ENCODE measurements at places on chromosomes 5 and 9.

GRCh38 chr5:44257221-44257620 is 132.0 kb downstream of the FGF10 start:
- no peak for DNase-seq

DNA sequence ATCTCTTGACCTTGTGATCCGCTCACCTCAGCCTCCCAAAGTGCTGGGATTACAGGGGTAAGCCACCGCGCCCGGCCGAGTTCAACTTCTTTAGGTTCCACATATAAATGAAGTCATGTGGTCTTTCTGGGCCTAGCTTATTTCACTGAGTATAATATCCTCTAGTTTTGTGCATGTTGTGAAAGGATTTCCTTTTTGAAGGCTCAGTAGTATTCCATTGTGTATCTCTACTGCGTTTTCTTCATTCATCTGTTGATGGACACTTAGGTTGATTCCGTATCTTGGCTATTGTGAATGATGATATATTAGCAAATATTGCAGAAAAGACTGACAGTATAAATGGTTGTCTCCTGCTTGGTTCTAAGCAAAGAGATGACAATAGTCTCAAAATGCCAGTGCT is 20.1 kb downstream of the ODF2 start:
- no peak for DNase-seq

- DNase-seq = no peak
Observed at GRCh38 chr9:34328500-34328986, 525 bp downstream of the KIF24 start.

DNA sequence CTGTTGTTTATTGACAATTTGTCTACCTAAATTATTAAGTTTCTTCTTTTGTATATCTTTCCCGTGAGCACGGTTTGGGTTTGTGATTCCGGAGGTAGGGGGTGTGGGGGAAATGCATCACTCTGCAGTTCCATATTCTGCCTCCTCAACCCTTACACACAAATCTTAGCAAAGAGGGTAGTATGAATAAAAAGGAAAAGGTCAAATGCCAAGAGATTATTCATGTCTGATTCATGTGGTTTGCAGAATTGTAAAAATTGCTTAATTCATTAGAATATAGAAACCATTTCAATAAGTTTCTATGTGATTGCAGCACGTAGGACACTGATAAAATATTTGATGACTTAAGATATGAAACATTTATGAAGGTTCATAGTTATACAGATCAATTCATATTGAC is 601.9 kb downstream of the SEMA5A start:
- no peak for DNase-seq

GRCh38 chr5:142753116-142753631 is 17.0 kb upstream of the ARHGAP26 start:
- DNase-seq = no peak

- DNase-seq = no peak
Observed at GRCh38 chr5:59439303-59439702, 454.2 kb downstream of the PDE4D start.

DNA sequence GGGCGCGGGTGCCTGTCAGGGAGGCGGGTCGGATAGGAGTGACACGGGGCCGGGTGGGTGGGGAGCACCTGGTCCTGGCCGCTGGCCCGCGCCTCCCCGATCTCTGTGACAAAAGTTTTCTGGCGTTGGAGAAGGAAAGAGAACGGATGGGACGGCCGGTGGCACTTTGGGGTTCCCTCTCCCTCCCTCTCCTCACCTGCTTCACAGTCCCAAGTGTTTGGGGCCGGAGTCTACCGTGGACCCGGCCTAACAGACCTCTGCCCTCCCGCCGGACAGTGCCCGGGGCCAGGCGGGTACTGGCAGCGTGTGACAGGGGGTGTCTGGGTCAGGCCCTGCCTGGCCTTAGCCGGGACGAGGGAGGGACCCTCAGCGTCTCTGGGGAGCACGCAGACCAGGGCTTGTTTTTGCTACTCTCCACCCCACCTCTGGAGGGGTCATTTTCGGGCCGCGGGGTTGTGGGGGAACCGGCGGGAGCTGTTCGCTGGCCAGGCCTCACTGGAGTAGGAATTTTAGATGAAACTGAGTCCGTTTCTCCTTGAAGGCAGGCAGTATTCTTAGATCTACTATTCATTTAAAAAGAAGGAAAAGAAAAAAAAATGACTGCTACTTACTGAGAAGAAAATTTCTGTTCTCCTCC is 1.7 kb downstream of the PRDM6 start:
- DNase-seq = peak; percentile 73

- DNase-seq = no peak
Observed at GRCh38 chr9:38339087-38339486, 53.4 kb upstream of the ALDH1B1 start.

- DNase-seq = no peak
Observed at GRCh38 chr9:95980262-95981125, 105.0 kb downstream of the ERCC6L2 start.

DNA sequence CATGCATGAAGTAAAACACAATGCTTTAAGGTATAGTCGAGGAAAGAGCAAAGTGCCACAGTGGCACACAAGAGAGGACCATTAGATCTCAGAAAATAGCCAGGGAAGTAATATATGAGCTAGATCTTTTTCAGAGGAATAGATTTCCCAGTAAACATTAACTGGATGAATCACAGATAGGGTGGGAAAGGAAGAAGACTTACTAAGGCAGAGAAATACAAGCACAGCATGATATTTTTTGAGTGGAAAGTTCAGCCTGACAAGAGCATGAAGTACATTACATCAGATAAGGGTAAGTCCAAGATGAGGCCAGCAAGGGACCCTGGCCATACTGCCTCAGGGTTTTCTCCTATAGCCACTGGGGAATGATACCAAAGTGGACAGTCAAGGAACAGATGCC is 804.6 kb upstream of the DMAC1 start:
- no peak for DNase-seq

DNA sequence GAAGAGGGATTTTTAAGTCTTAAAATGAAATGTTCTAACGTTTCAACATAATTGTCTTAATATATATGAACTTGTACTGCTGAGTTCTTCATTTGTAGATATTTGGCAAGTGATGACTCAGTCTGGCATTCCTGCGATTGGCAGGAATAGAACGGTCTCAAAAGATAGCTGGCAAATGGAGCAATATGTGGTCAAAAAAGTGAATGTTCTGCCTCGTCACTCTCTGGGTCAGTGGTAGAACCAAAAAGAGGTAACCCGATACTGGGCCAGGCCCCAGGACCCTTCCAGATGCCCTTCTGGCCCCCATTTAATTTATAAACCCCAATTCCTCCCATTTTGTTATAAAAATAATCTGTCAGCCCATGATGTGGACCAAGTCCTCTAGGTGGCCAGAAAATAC is 39.2 kb downstream of the ZNF366 start:
- DNase-seq = no peak

- DNase-seq = no peak
Observed at GRCh38 chr5:55227664-55228430, 732 bp upstream of the MCIDAS start.

DNA sequence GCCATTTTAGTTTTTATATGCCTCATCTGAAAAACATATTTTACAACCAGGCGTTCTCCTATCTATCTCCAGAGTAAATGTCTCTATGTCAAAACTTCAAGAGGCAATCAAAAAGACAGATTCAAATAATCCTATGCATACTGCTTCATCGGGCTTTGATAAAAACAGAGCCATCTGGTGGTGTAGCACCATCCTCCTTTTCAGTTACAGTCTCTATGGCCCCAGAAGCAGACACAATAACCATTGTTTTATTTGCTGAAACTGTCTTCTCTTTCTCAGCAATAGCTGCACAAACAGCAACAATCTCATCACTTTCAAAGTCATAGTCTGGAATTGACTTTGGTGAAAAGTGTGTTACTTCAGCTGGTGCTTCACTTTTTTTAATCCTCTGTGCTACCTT is 36.3 kb downstream of the PTGER4 start:
- DNase-seq = no peak

DNA sequence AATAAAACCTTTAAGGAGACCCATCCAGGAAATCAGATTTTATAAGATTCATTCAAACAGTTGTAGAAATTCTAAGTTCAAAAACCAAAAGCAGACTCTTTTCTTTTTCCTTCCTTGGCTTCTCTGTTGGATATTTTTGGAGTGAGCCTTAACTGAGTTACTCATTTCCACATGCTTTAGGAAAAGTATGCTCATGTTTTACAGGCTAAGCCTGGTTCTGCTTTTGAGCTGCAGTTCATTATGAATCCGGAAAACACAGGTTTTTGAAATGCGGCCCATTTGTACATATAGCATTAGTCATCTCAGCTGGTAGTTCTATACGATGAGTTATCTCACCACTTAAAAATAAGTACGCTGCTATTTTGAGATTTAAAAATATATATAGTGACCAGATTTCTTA is 156.6 kb upstream of the DMRT1 start:
- DNase-seq = no peak

- no peak for DNase-seq
Observed at GRCh38 chr5:135950611-135951010, 4.2 kb downstream of the LECT2 start.

- DNase-seq = no peak
Observed at GRCh38 chr9:89770531-89771174, 165.8 kb downstream of the GADD45G start.

GRCh38 chr9:117379341-117379740 is 35.5 kb downstream of the ASTN2 start:
- no peak for DNase-seq

DNA sequence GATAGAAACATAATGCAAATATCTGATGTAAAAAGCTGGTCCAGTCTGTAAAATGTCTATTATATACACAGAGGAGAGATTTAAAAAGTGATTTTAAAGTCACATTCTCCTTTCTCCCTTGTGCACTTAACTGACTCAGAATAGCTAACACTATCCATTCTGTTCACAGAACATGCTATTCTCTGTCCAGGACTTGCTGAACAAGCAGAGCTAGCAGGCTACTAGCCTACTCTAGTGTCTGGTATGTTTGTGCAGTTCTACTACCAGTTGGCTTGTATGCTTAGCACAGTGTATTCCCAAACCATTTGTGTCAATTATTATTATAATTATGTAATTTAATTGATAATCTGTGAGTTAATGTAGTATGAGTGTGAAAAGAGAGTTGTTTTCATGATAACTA is 161.7 kb upstream of the NUDT12 start:
- DNase-seq = no peak

DNA sequence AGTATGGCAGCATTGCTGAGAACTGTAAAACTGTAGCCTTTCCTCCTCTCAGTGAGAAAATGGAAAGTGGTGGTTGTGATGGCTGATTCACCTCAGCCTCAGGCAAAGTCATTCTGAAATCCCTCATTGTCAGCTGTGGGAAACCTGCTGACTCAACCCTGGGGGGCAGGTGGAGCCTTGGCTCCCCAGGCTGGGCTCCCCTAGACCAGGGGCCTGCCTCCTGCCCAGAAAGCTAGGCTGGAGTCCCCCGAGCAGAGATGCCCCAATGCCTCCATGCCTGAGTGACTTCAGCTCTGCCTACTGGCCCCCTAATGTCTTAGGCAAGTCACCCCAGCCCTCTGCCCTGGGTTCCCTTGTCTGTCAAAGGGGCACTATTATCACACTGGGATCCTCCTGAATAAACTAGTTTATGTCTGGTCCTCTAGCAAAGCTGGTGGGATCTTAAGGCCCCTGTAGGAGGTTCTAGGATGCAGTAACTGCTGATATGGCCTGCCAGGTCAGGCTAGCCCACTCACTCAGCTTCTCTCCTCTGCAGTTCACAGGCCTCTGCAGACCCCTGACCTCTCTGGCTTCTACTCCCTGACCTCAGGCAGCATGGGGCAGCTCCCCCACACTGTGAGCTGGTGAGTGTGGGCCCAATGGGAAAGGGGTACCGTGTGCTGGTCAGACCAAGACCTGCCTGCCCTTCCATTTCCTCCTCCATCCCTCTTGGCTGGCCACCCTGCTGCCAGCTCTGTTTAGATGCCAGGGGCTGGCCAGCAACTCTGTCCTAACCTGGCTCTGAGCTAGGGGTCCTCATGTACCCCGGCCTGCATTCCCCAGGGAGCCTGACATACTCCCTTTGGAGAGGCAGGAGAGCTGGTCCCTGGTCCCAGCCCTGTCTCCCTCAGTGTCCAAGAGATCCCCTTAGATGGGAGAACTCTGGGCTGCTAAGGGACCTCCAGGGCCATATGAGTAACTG is 24.2 kb downstream of the TCF7 start:
- peak; percentile 39 for DNase-seq

- no peak for DNase-seq
Observed at GRCh38 chr5:103216697-103217096, 41.9 kb upstream of the MACIR start.

GRCh38 chr5:122264610-122265009 is 47.4 kb upstream of the SNCAIP start:
- DNase-seq = no peak

- DNase-seq = no peak
Observed at GRCh38 chr5:27503813-27504212, 465.4 kb upstream of the CDH9 start.

DNA sequence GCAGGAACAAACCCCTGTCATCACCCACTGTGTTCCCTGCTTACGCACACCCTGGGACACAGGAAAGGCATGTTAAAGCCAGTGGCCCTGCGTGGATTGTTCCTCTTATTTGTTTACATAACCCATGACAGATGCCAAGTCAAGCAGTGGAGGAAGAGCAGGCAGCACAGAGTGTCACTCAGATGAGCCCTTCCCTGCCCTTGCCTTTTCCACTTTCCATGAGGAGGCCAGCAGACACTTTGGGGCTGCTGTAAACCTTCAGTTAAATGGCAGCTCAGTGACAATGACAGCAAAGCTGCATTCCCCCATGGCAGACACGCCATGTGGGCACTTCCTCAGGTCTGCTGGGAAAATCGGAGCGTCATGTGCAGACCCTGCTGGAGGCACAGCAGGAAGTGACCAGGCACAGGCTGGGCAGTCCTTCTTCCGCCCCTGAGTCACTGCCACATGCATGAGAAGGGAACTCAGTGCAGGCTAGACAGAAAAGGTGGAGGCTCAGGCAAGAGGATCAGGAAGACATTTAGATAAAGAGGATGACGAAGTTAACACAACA is 216.8 kb upstream of the PIK3R1 start:
- no peak for DNase-seq

Data from H1 (cell line).